ENCODE measurements at places on chromosomes 1 and 21.
A peak's percentile ranks its signal among the peaks of the same experiment; 100 is the strongest.

- no peak for DNase-seq
Measured at GRCh38 chr1:109151146-109151990, 37.5 kb downstream of the ELAPOR1 start.

- no peak for DNase-seq
Measured at GRCh38 chr1:5267603-5268235, 613.3 kb downstream of the AJAP1 start.

- DNase-seq: no peak
Measured at GRCh38 chr1:40003156-40004093, 37.1 kb upstream of the CAP1 start.

GRCh38 chr1:58058323-58058722, 488.2 kb downstream of the OMA1 start:
- DNase-seq: no peak

GRCh38 chr1:101161619-101162018, 75.2 kb upstream of the S1PR1 start:
- no peak for DNase-seq

DNA sequence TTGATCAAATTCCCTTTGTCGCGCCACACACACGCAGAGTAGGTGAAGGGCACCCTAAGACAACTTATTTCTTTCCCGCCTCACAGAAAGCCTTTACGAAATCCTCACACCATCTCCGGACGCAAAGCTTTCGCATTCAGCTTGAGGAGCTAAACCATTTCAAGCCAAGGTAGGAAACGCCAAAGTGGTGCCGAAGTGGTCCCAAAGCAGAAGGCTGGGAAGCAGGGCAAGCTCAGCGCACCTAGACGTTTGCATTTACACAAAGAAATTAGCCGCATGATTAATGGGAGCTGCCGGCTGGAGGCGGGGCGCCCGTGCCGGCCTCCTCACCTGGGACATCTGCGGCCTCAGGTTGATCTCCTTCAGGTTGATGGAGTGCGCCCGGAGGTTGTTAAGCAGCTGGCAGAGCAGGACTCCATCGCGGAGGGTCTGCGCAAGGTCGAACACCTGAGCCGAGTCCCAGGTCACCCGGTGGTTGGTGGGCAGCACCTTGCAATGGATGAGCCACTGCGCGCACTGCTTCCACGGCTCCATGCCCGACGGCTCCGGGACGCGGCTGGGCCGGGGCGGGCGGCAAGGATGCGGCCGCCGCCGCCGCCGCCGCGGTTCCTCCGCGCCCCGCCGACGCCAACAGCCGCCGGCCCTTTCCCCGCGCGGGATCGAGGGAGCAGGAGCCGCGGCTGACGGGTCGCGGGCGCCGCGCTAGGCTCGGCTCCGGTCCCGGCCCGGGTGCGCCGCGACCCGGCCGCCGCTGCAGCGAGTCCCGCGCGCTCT, 457 bp downstream of the VAV3 start:
- peak; percentile 63 for DNase-seq

DNA sequence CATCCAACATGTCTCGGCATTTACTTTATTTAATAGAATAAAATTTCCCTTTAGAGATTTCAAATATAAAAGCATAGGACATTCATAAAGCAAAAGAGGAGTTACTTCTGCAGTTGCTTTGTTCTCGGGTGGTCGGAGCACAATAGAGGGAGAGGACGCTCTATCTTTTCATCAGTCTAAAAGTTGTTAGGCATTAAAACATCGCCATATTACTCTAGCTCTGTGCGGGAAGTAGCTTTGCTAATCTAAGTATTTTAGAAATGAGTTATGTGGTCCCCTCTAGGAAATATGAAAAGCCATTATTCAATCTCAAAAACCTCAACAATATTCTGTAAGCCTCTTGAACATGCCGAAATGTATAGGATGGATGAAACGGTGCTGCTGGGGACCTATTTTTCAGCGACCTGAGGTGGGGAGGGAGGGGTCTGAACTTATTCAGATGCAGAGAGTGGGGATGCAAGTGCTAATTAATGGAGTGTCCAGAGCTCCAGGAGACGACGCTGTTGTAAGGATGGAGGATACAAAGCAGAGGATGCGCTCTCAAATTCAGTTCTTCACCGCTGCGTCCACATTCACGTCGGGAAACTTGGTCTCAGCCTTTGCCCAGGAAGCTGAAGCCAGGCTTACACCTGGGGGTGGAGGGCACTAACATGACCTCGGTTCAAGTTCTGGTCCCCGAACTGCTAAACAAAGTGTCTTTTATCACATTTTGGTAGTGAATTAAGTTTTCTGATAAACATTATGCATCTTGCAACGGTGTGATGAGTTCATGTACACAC, 6.3 kb downstream of the CDKN2C start:
- no peak for DNase-seq

- DNase-seq: no peak
Measured at GRCh38 chr1:205670611-205671430, 9.5 kb downstream of the SLC45A3 start.

DNA sequence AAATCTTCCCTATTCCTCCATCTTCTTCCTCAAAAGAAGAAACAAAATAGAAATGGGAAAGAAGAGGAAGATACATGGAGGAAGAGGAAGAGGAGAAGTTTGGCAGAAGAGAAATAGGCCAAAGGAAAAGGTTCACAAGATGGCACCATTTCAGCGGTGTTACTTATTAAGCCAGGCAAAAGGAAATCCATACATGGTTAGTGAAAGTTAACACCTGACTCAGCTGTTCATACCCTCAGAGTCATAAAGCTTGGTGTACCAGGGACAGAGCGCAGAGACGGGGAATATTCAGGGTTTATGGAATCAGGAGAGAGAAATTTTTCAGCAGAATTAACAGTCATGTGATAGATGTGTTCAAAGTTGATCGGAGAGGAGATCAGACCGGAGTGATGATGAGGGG, 70.6 kb downstream of the COQ8A start:
- no peak for DNase-seq

GRCh38 chr1:13585612-13585991, 2.0 kb downstream of the PDPN start:
- no peak for DNase-seq

DNA sequence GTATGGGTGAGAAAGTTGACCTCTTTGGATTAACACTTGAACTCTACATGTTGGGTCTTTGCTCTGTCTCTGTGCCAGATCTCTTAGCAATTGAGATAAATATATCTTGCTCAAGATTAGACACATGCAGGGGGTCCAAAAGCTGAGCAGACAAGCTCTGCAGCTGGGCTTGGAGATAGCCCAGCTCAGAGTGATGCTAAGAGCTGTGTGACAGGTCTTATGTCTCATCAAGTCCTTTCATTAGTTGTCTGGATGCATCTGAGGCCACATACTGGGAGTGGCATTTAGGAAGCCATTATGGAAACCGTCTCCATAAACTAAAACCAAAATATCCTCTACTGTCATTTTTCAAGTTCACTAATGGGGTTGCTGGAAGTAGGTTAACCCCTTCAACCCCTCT, 289.4 kb upstream of the DUSP10 start:
- DNase-seq: no peak

DNA sequence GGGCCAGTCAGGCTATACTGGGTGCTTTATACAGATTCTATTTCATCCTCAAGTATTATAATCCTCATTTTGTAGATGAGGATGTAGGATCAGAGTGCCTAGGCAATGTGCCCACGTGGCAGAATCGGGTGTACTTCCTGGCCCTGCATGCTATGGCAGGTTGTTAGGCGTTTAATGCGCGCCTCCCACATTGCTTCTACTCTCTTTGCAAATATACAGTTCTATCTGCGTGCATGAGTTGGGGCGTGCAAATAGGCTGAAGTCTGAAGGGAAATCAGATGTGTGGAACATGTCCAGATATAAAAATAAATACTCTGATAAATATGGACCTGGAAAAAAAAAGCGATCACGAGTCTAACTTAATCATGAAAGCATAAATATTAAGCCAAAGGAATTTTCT, 194.7 kb upstream of the FMN2 start:
- DNase-seq: no peak

DNA sequence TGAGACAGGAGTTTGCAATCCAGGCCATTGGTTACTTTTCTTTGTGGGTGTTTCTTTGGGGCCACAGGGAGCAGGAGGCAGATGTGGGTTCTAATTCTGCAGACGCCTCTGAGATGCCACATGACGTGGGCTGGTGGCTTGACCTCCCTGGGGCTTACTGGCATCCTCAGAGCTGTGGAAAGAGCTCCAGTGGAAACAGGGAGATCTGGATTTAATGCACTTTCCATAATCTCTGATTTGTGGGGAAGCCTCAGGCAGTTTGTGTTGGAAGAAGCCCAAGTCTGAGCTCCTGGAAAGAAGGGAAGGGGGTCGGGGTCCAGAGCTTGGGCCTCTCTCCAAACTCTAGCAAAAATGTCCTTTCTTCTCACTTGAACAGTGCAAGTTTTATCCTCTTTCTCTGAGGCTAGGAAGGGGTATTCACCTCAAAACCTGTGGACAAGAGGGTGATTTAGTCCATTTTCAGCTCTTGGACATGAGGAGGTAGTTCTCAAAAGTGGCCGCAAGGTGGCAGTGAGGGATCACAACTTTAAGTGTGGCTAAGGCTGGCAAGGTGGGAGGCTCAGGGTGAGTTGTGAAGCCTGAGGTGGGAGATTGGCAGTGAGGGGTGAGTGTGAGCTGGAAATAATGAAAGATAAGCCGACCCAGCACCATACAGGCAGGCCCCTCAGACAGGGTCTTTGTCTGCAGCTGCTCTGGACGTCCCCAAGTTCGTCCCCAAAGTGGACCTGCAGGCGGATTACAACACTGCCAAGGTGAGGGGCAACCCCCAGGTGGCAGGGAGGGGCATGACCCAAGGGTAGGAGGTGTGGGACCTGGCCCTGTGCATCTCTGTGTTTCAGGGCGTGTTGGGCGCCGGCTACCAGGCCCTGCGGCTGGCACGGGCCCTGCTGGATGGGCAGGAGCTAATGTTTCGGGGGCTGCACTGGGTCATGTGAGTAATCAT, 9.2 kb downstream of the IKBKE start:
- peak; percentile 43 for DNase-seq

DNA sequence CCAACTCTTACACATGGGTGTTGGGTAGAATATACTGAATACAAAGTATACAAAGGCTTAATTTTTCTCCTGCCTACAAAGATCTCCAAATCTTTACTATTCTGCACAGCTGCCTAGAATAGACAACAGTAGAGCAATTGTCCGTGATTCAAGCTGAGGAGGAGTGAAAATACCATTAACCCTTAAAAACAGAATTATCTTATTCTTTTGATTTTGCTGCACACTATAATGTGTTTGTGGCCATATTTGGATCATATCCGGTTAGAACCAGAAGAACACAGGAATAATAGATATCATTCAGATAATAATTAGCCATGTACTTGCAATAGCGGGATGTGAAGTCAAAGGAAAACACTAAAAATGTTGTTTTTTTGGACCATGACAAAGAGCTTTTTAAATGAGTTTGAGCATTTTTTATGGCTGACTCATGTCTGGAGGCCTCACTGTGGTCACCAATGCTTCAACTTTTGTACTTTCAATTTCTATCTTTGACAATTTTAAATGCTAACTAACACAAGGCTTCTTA, 197.6 kb upstream of the FOXD3 start:
- no peak for DNase-seq

DNA sequence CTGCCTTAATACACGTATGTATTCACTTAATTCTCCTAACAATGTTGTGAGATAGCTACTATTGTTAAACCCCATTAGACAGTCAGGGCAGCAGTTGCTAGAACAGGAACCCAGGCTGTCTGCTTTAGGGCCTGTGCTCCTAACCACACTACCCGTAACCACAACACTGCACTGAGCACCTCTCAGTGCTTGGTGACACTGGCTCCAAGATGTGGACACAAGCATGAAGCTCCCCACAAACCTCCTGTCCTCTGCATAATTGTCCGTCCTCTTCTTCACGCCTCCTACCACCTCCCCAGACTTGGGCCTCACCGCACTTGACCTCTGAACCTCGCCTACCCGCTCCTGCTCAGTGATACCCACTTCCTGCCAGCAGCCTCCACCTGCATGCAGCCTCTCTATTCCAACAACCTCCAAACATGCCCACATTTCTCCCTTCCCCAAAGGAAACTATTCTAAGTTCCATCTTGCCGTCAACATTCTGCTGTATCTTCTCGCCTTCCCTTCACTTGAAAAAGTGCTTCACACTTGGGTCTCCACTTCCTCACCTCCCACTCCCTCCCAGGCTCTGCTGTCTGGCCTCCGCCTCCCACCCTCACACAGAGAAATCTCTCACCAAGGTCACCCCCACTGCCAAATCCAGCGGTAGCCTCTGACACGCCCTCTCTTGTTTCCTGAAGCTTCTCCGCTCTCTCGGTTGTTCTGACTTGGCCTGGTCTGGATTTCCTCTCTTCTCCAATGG, 14.6 kb upstream of the AHDC1 start:
- DNase-seq: no peak

GRCh38 chr1:17183388-17184160, 21.4 kb upstream of the PADI1 start:
- no peak for DNase-seq

Data from bone marrow (tissue), 2 donors.